H7 (cell line): ENCODE measurements at places on chromosomes 12 and 14.

- DNase-seq: no peak
These were observed 87.5 kb downstream of the SLC6A15 start for GRCh38 chr12:84825149-84825548.

GRCh38 chr14:50594577-50595316, 34.8 kb downstream of the ATL1 start:
- no peak for DNase-seq

DNA sequence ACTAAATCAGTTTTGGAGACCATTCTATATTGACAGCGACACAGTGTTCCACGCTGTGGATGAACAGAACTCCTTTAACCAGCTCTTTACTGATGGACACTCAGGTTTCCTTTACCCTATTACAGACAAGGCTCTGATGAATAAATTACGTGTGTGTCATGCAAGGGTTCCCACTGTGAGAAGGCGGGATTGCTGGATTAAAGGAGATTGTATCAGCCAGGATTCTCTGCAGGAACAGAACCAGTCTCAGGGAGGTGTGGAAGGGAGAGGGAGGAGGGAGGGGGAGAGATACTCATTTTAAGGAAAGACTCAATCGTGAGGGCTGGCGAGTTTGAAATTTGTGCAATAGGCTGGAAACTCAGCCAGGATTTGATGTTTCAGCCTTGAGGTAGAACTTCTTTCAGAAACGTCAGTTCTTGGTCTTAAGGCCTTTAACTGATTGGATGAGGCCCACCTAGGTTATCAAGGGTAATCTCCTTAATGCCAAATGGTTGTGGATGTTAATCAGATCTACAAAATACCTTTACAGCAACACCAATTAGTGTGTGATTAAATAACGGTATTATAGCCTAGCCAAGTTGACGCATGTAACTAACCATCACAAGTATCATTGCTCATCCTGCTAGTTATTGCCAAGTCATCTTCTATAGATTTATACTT, 104.0 kb downstream of the GCH1 start:
- DNase-seq: no peak

DNA sequence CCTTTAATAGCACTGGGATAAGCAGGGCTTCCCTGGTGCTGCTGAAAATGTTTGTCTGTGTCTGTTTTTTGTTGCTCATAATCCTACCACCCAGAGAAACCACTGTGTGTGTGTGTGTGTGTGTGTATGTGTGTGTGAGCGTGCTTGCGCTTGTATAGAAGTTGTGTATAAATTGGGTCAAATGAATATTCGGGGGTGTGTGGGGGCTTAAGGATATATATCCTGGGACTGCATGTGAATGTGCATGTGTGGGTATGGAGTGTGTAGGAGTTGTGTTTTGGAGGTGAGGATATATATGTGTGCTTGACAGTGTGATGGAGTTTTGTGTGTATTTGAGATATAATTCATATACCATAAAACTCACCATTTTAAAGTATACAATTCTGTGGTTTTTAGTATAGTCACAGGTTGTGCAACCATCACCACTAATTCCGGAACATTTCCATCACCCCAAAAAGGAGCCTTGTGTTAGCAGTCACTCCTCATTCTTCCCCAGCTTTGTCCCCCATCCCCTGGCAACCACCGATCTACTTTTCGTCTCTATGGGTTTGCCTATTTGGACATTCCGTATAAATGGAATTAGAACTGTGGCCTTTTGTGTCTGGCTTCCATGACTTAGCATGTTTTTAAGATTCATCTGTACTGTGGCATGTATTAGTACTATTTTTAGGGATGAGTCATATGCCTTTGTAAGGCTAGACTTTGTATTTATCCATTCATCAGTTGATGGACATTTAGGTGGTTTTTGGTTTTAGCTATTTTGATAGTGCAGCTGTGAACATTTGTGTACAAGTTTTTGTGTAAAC, 25.6 kb downstream of the TCTN1 start:
- DNase-seq: no peak

GRCh38 chr12:80018119-80018518, 81.2 kb upstream of the OTOGL start:
- DNase-seq: no peak

- DNase-seq: no peak
These were observed 182.4 kb upstream of the CCND2 start for GRCh38 chr12:4091016-4091743.

DNA sequence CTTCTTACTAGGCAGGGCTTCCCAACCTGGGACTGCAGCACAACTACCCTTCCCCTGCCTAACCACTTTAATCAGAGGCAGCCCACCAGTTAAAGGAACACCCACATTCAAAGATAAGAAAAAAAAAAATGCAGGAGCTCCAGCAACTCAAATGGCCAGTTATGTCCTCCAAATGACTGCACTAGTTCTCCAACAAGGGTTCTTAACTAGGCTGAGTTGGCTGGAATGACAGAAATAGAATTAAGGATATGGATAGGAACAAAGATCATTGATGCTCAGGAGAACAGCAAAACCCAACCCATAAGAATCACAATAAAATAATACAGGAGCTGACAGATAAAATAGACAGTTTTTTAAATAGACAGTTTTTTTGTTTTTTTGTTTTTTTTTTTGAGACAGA, 154.2 kb downstream of the PLCZ1 start:
- DNase-seq: no peak
